Ascending aorta (tissue), 2 donors: ENCODE measurements at places on chromosomes 16 and 17. TPM values are rescaled to one million over a fixed set of nuclear protein-coding genes. Genes with fewer than 3 reads are reported as not detected.

KRTAP4-5 gene
- total RNA-seq = not detected

ACSM2A gene
- not detected for total RNA-seq

GPR142 gene
- total RNA-seq = not detected

CA4 gene
- total RNA-seq = 35.3 TPM

KRTAP4-9 gene
- total RNA-seq = not detected

NSF gene
- total RNA-seq = 13.0 TPM
